ENCODE measurements at places on chromosomes 13 and 19.

- peak; percentile 65 for DNase-seq
Measured at GRCh38 chr13:95676105-95676761, 706 bp upstream of the DNAJC3 start.

GRCh38 chr13:86581706-86582105 is 782.5 kb upstream of the SLITRK6 start:
- DNase-seq = peak; percentile 50

GRCh38 chr19:55172741-55173140 is 6.3 kb upstream of the DNAAF3 start:
- DNase-seq = peak; percentile 64

DNA sequence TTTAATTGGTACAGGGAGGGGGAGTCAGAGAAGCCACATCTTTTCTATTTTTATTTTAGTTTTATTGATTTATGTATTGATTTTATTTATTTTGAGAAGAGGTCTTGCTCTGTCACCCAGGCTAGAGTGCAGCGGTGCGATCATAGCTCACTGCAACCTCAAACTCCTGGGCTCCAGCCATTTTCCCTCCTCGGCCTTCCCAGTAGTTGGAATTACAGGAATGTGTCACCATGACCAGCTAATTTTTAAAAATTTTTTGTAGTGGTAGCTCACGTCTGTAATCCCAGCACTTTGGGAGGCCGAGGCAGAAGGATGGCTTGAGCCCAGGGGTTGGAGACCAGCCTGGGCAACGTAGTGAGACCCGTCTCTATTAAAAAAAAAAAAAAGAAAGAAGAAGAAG is 4.1 kb downstream of the IL27RA start:
- DNase-seq = no peak

- DNase-seq = no peak
Measured at GRCh38 chr13:77861741-77862140, 56.9 kb downstream of the EDNRB start.

Measured in amniotic epithelial cell (primary cell).